ENCODE measurements at places on chromosomes 7 and 10.
A peak's percentile ranks its signal among the peaks of the same experiment; 100 is the strongest.

DNA sequence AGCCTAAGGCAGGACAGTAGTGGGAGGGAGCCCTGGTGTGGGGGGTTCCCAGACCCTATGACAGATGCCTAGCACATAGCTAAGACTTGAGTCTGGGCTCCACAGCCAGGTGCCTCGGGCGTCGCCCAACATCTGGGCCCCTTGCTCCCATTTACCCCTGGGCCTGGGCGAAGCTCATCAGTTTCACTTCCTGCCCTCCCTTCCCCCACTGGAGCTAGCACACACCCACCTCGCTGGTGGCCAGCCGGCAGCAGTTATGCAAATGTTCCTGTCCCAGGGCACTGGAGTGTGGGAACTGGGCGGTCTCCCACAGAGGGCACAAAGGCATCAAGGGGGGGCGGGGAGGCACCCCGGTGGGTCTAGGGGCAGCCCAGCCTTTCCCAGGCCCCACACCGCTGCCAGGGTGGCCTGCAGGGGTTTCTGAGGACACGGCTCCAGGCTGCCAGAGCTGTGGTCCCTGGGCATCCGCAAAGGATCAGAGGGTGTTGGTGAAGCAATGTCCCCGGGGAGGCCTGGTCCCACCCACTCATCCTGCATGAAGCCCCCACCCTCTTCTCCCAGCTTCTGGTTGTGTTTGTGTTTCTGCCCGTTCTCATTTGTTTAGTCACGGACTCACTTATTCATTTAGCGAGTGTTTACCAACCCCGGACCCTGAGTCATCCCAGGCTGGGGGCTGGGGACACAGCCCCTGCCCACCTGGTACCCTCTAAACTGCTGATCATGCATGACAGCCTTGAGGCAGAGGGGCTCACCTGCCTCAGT is 20.4 kb downstream of the SH2B2 start:
- peak; percentile 10 for DNase-seq

DNA sequence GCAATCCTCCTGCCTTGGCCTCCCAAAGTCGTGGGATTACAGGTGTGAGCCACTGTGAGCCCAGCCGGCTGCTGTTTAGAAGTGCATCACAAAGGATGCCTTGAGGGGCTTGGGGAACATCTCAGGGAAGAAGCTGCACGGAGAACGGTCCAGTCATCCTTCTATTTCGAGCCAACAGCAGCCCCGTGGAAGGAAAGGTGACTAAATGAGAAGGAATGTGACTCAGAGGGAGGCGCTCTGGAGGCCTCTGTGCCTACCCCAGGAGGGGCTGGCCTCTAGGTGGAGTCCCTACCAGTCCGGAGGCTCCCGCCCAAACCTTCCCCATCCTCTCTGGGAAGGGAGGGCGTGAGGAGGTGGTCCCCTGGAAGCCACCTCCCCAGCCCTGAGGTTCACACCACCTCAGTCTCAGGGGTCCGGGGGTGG is 76.2 kb downstream of the CTBP2 start:
- DNase-seq = no peak

- no peak for DNase-seq
Measured at GRCh38 chr10:89829262-89829886, 128.0 kb downstream of the KIF20B start.

DNA sequence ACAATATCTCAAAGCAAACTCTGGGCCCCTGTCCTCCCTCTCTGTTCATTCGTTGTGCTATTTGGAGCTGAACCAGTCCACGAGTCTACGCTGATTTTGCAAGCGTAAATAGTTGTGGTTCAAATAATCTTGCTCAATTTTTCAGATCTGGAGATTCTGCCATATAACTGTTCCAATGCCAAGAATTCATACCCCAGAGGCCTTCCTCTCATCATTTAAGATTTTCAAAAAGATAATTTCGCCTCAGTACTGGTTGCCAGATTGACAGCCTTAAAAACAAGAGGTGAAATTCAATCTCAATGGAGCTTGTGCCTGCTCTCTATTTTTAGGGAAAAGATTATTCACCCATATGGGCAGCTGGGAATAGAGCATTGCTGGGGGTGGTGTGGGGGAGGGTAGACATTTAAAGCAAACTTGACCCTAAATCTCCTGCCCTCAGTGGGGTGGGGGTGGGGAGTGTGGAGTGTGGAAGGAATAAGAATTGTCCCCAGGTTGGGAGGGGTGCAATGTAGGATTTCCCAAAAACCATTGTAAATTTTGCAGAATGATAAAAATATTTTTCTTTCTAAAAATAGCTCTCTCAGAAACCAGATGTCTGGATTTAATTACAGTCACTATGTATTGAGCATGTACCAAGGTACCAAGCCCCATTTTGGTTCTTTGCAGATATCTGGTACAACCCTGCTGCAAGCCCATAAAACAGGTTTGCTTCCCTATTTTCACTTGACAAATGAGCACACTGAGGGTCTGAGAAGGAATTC is 104.7 kb upstream of the EEPD1 start:
- DNase-seq = no peak

- DNase-seq = no peak
Measured at GRCh38 chr7:99139036-99139435, 4.9 kb downstream of the SMURF1 start.

- DNase-seq = no peak
Measured at GRCh38 chr7:6218329-6218728, 54.1 kb downstream of the CYTH3 start.

GRCh38 chr10:14562218-14563075 is 212.2 kb downstream of the FAM107B start:
- DNase-seq = no peak

DNA sequence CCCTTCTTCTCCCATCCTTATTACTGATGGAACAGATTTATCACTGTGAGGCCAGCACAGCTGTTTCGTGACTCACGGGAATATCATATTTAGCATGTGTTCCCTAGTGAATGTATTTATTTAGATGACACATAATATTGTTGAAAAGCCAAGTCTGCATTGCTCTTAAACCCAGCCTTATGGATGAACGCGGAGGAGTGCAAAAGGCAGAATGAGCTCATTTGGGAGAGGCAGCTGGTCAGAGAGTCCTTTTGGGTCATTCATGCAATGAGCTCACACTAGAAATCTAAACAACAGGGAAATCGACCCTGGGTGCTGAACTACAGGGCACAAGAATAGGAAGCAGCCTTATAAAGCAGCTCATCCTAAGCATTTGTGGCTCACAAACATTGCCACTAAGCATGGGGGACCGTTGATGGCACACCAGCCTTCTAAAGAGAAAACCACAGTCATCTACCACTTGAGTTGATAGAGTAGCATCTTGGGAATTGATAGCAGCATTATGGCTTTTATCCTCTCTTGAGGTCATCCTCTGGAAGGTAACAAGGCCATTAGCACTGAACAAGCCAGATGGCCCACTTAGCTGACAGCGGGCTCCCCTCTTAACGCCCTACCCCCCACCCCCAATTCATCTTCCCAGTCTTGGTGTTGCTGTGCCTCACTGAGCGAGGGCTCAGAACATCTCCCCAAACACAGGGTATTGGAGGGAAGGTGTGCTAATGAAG is 32.9 kb upstream of the SDK1 start:
- no peak for DNase-seq

DNA sequence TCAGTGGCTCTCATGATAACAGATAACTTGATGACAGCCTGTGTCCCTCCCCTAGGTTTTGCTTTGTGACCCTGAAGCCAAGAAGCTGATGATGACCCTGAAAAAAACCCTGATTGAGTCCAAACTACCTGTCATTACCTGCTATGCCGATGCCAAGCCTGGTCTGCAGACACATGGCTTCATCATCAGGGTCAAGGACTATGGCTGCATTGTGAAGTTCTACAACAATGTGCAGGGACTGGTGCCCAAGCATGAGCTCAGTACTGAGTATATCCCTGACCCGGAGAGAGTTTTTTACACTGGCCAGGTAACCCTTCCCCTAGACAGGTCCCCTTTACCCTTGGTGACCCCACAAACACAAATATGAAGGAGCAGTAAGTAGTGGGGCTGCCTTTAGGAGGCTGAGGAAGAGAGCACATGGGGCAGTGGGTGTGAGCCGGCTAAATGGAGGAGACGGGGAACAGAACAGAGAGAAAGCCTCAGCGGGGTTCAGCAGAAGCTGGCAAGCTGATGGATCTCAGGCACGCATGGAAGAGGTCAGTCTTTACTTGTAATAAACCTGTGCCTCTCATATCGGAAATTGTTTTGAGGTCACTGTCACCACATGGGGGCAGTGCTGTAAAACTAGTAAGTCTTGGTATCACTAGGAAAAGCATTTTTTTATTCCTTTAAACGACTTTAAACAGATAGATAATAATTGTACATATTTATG is 20.2 kb downstream of the PDCD11 start:
- peak; percentile 58 for DNase-seq

DNA sequence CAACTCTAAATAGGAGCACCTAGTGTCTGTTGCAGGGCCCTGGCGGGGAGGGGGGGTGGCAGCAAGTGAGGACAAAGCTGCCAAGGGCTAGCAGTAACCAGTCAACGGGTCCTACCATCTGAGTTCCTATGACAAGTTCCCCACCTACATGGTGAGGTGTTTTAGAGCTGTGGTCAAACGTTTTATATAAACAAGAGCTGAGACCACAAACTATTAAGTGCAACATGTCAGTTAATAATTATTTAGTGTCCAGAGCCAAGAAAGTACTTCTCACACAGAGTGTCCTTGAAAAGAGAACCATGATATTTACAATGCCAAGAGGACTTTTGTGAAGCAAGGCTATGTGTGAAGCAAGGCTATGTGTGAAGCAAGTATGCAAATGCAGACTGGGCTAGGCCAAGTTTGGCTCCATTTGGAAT is 434.7 kb downstream of the TNS3 start:
- no peak for DNase-seq

DNA sequence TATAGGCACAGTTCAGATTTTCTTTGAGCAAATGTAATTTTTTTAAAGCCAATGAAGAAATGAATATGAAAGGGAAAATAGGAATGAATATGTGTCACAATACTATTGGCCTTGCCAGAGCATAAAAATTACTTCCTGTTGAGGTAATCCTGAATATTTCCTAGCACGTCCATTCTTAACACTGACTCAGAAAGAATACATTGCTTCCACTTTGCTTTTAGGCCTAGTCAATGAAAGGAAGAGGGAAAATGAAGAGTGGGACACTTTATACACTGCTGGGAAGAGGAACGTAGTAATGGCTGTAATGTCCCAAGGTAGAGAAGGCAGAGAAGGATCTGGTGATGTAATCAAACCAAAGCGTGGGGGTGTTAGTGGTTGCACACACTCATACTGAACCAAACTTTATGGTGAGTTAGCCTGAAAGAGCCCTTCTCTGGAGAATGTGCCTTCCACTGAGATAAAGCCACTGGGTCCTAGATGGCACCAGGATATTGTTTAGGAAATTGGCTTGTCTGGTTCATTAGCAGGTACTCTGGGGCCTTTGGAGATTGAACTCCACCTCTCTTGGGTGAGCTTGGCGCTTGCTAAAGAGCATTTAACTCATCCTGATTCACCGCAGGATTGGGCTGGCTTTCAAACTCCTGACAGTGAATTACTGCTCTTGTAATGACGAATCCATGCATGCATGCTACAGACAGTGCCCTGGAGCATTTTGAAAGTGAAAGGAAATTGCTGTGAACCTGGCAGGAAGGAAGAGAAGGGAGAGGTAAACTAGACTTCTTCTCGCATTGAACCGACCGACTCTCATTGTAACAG is 254.9 kb downstream of the KIAA1217 start:
- DNase-seq = peak; percentile 38

GRCh38 chr7:115340828-115341227 is 418.9 kb downstream of the MDFIC start:
- peak; percentile 15 for DNase-seq

DNA sequence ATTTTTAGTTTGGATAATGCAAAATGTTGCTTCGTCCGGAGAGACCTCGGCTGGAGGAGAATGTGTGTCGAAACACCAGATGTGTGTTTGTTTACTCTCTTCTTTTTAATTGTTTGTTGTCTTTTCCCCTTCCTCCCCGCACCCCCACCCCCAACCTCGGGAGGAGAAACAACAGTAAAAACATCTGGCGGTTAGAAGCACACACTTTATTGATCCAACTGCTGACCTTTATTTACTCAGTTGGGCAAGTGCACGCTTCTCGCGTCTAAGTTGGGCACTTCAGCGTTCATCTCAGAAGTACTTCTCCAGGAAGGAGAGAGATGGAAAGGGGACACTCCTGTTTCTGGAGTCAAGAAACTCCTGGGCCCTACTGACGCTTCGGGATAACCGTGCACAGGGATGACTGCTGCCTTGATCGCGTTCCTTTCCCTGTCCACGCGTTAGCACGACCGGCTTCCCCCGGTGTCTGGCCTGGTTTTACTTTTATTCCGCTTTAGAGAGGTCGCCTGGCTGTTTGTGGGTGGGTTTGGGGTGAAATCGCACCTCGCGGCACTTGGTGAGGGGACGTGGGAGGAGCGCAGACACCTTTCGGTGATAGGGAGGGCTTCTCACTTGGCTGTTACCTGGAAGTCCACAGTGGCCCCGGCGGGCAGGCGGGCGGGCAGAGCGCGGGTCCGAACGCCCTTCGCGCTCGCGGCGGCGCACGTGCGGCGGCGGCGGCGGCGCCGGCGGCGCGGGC is 168.3 kb upstream of the PPP1R3A start:
- no peak for DNase-seq

GRCh38 chr7:21945454-21946221 is at the start of gene CDCA7L:
CDCA7L (minus strand) TSS chr7:21945899; CDS start chr7:21945804, 95 bp downstream.
- no peak for DNase-seq

GRCh38 chr10:99536338-99537085 is 3.8 kb downstream of the NKX2-3 start:
- no peak for DNase-seq

- DNase-seq = no peak
Measured at GRCh38 chr10:99598781-99599509, 21.3 kb downstream of the SLC25A28 start.

- DNase-seq = no peak
Measured at GRCh38 chr10:84391326-84391725, 62.9 kb downstream of the CCSER2 start.

DNA sequence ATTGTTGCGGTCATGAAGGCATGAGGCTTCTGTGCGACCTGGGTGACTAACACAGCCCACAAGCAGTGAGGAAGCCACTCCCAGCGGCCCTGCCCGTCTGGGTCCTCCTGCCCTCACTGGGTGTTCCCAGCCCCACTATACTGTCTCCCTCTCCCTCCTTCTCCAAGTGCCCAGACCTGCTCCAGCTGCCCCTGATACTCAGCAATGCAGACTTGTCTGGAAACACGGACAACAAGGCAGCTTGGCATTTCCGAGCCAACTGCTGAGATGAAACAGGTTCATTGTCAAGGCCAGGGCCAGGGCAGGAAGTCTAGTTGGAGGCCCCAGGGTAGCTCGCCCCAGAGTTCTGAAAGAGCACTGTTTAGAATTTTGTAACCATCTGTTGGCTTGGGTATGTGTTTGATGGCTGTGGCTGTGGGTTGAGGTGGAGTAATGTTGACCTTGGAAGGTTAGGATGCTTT is 95.7 kb downstream of the RBM20 start:
- DNase-seq = no peak

GRCh38 chr10:62021128-62021665 is 119.7 kb downstream of the ARID5B start:
- no peak for DNase-seq

- DNase-seq = no peak
Measured at GRCh38 chr7:37751096-37751495, 67.5 kb downstream of the GPR141 start.

- no peak for DNase-seq
Measured at GRCh38 chr7:90797596-90797995, 201.5 kb downstream of the CDK14 start.

Data from DND-41 (cell line).